ENCODE measurements at places on chromosomes 2 and 18. TPM values are rescaled to one million over a fixed set of nuclear protein-coding genes. Genes with fewer than 3 reads are reported as not detected.

- no peak for DNase-seq
These were observed 464.6 kb upstream of the HS6ST1 start for GRCh38 chr2:128783193-128783671.

- DNase-seq: no peak
These were observed 49.7 kb upstream of the ODC1 start for GRCh38 chr2:10497797-10498251.

Gene RAD51AP2
- total RNA-seq: not detected

Gene HOXD13
- total RNA-seq: not detected

Gene IL1RL1
- 1.0 TPM for total RNA-seq
